GM12891 (cell line): ENCODE measurements at places on chromosomes 13 and 19.

DNA sequence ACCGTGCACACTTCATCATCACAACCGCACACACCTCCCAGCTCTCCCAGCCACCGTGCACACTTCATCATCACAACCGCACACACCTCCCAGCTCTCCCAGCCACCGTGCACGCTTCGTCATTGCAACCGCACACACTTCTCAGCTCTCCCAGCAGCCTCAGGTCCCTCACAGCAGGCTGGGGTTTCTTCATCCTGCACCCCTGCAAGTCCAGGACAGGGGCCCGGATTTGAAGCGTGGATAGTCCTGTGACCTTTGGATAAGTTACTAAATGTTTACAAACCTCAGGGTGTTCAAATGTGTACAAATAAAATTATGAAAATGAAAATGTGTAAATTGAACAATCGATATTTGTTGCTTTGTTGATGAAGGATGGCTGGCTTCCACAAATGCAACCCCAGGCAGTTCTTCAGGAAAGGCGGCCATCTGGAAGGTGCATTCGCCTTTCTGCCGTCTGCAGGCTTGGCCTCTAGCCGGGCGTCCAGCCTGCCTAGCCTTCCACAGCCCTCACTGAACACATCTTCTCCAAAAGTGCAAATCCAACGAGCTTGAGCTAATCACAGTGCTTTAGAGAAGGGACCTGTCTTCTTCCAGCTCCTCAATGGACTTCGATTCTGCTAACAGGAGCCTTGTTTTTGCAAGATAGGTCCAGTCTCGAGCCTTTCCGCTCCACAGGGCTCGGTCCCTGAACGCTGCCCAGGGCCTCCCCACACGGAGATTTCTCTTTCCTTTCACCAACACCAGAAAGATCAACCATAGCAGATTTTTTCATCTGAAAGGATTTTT, 74.2 kb downstream of the SPACA7 start:
- DNase-seq: no peak

DNA sequence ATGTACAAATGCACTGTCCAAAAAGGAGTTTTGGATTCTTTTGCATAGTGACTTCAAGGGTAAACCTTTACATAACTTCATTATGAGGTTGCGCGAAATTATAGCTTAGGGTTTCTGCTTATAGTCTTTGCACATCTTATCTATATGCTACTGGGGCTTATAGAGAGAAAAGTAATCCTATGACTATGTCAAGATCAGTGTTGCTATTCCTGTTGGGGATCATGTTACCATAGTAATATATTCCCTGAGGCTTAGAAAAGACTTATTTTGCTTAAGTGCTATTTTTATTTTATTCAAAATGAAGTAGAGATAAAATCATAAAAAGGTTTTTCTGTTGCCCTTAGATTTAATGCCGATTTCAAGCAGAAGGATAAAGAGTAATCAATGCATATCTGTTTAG, 14.7 kb upstream of the POSTN start:
- DNase-seq: no peak

- DNase-seq: no peak
These were observed 337.6 kb upstream of the SLC10A2 start for GRCh38 chr13:103403814-103404213.

DNA sequence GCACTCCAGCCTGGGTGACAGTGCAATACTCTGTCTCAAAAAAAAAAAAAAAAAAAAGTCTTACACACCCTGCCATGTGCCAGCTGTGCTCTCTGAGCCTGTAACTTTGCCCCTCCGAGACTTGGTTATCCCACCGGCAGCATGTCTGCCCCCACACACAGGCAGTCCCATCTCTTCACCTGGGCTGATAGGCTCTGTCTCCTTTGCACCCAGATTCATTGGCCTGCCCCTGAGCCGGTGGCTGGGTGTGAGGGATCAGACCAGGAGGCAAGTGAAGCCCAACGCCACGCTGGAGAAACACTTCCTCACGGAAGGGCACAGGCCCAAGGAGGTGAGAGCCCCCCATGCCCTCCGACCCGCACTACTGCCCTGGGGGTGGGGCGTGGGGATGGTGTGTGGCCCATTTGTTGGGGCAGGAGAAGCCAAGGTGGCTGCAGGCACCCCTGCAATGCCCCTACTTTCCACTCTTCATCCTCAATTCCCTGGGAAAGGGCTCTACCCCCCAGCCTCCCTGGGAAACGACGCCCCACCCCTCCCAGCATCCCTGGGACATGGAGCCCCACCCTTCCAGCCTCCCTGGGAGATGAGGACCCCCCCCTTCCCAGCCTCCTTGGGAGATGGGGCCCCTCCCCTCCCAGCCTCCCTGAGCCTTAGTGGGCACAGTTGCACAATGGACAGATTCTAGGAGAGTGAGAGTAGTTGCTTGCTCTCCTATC, 45.3 kb downstream of the CERS4 start:
- DNase-seq: no peak

- DNase-seq: no peak
These were observed 71.1 kb upstream of the KLF12 start for GRCh38 chr13:74205313-74205690.

DNA sequence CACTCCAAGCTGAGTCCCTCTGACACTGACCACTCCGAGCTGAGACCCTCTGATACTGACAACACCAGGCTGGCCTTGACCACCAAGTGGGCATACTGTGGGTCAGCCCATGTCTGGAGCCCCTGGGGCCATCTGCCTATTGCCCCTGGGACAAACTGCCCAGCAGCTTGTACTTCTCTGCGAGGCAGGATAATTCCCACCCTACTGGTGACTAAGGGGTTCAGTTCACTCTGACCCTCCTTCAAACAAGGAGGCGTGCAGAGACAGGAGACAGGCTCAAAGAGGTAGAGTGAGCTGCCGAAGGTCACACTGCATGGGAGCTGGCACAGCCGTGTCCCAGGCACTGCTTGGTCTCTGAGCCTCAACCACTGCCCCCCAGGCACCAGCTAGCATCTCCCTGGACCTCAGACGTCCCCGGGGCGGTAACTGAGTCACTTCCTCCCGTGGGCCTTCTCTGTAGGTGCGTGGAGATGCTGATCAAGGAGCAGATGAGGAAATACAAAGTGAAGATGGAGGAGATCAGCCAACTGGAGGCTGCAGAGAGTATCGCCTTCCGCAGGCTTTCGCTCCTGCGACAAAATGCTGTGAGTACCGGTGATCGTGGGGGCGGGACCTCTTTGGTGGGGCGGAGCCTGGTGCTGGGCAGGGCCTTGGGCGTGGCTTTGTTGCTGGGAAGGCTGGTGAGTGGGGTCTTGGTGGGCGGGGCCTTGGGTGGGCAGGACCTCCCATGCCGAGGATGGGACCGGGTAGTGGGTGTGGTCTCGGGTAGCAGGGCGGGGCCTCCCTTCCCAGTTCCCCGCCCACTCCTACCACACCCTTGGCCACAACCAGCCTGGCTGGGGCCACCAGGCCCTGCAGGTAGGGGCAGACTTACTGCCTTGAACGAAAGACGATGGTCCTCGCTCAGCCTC, 5.8 kb upstream of the USE1 start:
- peak; percentile 73 for DNase-seq

- no peak for DNase-seq
These were observed 59.7 kb upstream of the UBL3 start for GRCh38 chr13:29909975-29910674.

DNA sequence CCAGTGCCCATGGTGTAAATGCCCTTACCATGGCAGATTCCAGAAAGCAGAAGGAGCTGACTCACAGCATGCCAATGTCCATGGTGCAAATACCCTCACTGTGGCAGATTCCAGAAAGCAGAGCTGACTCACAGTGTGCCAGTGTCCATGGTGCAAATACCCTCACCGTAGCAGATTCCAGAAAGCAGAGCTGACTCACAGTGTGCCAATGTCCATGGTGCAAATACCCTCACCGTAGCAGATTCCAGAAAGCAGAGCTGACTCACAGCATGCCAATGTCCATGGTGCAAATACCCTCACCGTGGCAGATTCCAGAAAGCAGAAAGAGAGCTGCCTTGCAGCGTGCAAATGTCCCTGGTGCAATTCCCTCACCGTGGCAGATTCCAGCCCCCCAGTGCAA, 163.8 kb upstream of the SOX1 start:
- DNase-seq: no peak

DNA sequence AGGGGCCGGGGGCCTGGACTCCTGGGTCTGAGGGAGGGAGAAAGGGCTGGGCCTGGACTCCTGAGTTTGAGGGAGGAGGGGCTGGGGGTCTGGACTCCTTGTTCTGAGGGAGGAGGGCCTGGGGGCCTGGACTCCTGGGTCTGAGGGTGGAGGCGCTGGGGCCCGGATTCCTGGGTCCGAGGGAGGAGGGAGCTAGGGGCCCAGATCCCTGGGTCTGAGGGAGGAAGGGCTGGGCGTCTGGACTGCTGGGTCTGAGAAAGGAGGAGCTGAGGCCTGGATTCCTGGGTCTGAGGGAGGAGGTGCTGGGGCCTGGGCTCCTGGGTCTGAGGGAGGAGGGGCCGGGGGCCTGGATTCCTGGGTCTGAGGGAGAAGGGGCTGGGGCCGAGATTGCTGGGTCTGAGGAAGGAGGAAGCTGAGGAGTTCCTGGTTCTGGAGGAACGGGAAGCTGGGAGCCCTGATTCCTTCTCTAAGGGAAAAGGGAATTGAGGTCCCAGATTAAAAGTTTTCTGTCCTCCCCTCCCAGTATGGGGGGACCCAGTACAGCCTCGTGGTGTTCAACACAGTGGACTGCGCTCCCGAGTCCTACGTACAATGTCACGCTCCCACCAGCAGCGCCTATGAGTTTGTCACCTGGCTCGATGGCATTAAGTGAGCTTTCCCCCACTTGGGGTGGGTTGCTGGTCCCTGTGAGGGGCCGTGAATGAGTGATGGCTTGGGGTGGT, 721 bp downstream of the MED25 start:
- DNase-seq: no peak

DNA sequence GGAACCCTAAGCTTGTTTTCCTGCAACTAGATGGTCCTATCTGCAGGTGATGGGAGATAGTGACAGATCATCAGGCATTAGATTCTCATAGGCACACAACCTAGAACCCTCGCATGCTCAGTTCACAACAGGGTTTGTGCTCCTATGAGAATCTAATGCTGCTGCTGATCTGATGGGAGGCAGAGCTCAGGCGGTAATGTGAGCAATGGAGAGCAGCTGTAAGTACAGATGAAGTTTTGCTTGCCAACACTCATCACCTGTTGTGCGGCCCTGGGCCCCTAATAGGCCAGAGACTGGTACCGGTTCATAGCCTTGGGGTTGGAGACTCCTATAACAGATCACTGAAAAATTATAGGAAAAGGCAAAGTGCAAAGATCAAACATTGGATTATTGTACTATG, 267.2 kb downstream of the PCDH9 start:
- DNase-seq: no peak

DNA sequence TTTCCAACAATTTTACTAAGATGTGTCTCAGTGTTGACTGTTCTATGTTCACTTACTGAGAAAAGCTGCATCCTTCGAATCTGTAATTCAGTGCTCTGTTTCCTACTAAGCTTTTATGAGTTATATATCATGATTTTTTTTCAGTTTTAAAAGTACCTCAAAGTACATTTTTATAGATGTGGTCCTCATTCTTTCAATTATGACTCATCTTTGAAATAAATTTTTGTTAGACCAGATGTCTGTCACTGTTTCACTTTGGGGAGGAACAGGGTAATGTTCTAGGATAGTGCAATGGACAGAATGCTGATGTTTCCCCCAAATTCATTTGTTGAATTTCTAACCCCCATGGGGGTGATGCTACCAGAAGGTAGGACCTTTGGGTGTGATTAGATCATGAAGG, 74.8 kb downstream of the NALCN start:
- DNase-seq: no peak

- peak; percentile 71 for DNase-seq
These were observed at the start of gene POLR1D for GRCh38 chr13:27621366-27622101. Gene POLR1D, plus strand, starts transcription at chr13:27621892. Its CDS starts 92 bp downstream, at chr13:27621984.

DNA sequence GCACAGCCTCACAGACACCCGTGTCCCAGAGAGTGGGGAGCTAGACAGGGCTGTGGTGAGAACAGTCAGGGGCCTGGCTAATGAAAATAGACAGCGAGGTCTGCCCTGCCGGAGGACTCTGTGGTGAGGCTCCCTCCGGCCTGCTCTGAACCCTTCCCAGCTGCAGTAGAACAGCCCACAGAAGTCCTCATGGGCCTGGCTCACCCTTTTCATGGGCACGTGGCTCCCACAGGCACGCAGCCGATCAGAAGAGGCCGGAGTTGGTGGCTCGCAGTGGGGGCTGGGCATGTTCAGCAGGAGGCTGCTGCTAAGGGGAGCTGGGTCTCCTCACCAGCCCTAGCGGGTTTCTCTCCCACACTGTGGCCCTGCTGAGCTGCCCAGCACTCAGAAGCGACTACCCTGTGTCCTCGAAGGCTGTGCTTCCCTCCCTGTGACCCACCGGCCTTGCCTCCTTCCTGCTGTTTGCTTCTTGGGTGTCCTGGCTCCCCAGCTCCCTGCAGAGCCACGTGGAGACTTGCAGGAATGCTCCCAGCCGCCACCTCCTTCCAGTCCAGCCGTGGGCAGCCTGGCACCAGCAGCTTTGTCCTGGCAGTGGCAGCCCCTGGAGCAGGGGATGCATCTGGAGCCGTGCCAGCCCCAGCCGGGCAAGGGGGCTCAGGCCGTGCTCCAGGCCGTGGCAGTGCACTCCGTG, 138.7 kb downstream of the KDM4B start:
- no peak for DNase-seq

DNA sequence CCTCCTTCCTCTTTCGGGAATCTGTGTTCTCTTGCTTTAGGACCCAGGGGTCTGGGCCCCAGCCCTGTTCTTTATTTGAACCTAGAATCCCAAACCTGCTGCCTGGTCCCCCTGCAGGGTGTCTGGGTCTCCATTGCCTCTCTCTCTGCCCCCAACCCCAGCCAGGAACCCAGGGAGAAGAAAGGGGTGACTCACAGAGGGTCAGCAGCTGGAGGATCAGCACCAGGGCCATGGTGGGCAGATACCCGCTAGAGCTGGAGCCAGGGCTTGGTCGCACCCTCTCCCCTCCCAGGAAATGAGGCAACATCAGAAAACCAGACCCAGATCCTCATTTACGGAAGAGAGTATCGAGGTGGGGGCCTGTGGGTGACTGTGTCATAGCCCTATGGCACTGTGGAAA, at the start of gene OSCAR:
TSS of gene OSCAR (minus strand) at position 243 of the 400 bp plus-strand sequence. CDS start at position 232, 11 bp downstream.
- no peak for DNase-seq

DNA sequence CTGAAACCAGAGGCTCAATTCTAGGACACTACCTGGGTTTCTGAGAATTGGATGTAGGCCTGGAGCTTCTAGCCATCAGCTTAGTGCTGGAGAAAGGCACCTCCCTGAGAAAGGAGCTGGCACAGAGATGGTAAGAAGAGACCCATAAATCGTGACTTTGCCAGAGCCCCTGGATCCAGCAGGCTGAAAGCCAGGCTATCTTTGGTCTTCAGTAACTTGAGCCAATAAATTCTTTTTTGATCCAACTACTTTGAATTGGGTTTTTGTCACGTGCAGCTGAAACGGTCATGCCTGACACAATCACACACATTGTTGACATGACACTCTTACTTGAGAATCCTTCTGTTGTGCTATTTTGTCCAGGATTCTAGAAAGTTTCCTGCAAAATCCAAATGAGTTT, 103.4 kb downstream of the LHFPL6 start:
- no peak for DNase-seq

GRCh38 chr19:8064911-8065874, 12.6 kb downstream of the CCL25 start:
- DNase-seq: no peak

- DNase-seq: no peak
These were observed 403.8 kb upstream of the PRR20A start for GRCh38 chr13:56736966-56737365.
